ENCODE measurements at places on chromosomes 3 and 15.

DNA sequence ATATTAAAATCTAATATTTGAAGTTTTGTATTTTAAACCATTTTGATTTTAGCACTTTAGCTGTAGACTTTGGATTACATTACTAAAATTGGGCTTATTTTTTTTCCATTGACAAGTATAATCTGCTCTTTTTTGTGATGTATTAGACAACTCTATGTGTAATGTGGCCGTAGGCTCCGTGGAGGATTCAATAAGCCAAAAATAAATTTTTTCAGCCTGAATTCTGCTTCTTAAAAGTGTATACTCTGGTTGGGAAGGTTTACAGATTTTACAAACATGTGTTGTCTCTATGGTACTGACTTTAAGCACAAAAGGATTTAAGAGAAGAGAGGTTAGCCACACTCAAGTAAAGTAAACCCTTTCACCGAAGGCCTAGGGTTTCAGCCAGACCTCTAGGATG is 110.8 kb downstream of the PLCL2 start:
- DNase-seq: no peak

DNA sequence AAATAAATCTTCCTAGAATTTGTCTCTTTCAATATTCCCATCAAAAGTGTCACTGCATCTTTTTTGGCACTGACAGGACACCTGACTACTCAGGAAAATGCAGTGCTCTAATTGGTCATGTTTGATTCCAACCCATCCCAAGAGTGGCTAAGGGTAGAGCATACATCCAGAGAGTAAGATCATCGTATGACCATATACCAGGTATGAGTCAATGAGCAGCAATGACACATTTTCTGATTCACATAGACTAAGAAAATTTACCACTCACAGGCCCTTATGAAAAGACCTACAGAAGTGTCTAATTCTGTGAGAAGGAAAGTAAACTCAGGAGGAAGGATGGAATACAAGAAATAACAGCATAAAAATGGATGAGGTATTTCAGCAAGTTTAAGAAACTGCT is 434.2 kb downstream of the ZIC1 start:
- no peak for DNase-seq

GRCh38 chr3:189286188-189286587 is 114.4 kb downstream of the TPRG1 start:
- DNase-seq: peak; percentile 55

GRCh38 chr3:50323614-50324199 is 1.2 kb upstream of the HYAL2 start:
- DNase-seq: no peak

- DNase-seq: no peak
These were observed 5.1 kb downstream of the ATP13A3 start for GRCh38 chr3:194481525-194482195.

DNA sequence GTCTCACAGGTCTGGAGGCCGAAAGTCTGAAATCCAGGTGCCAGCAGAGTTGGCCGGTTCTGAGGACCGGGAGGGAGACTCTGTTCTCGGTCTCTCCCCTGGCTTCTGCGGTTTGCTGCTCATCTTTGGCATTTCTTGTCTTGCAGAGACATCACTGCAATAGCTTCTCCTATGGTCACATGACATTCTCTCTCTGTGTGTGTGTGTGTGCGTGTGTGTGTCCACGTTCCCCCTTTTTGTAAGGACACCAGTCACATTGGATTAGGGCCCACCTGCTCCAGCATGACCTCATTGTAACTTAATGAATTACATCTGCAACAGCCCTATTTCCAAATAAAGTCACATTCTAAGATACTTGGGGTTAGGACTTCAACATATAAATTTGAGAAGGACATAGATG is 12.4 kb upstream of the ATP10A start:
- no peak for DNase-seq

DNA sequence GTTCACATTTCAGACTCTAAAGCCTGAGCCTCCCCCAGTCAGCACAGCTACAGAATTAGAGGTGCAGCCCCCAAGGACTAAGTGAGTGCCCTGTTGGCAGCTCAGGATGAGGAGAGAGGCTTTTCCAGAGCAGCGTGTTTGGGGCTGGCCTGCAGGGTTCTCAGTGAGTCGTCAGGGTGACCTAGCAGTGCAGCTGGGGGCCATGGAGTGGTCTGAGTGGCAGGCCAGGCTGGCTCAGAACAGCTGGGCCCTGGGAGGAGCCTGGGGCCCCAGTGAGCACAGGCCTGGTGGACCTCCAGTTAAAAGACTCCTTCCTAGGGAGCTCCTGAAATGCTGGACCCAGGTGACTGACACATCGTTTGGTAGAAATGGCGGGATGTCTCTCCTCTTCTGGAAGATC is 108.3 kb downstream of the SLC49A4 start:
- no peak for DNase-seq

DNA sequence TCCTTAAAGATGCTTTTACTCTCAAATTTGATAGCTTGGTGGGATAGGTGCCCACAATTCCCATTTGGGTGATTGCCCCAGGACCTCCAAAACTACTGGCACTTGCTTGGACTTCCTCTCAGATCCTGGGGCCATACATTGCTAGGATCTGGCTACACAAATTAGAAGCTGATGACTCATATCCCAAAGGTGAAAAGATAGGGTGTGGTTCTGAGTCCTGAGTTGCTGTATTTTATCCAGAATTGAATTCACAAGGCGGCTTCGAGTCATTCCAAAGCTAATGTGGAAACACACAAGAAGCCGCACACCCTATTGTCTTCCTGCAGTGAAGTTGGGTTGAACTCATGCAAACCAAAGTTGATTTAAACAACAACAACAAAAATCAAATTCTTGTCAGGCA is 53.4 kb downstream of the DUT start:
- DNase-seq: no peak

GRCh38 chr3:24046214-24046613 is 101.1 kb downstream of the NR1D2 start:
- DNase-seq: no peak

DNA sequence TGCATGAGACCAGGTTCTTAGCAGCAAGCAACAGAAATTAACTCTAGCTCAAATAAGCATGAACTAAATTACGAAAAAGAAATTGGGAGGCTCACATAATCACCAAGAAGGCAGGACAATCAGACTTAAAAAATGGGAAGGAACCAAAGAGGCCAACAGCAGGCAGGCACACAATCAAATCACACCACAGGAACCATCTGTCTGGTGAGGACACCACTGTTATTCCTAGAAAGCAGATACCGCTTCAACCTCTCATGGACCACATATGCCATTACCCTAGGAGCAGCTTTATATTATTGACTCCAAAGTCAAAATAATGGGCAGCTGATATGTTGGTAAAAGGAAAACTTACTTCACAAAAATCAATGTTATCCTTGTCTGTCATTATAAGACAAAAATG is 51.6 kb downstream of the SUCLG2 start:
- DNase-seq: no peak

GRCh38 chr15:40092256-40092978 is 16.3 kb downstream of the BMF start:
- DNase-seq: no peak

- DNase-seq: no peak
These were observed 109.5 kb downstream of the AKAP13 start for GRCh38 chr15:85489773-85490493.

DNA sequence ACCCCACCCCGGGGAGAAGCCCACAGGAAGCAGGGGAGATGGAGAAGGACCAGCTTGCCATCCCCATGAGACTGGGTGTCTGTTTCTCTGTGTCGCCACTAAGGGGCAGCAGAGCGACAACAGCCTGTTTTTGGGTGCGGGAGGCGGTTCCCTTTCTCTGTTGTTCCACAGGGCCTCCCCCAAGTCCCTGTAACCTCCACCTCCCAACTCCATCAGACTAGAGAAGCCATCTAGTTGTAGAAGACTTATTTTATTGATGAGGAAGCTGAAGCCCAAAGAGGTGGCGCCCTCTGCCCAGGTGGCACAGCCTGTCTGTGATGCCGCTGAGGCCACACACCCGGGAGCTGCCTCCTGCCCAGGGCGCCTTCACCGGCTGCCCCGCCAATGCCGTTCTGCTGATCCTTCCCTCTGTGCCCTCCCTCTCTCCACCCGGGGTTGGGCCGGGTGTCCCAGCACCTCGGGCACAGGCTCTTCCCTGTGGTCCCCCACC is 3.9 kb upstream of the CCDC9B start:
- DNase-seq: peak; percentile 71

GRCh38 chr3:192038726-192039125 is 577.8 kb downstream of the PYDC2 start:
- peak; percentile 17 for DNase-seq

DNA sequence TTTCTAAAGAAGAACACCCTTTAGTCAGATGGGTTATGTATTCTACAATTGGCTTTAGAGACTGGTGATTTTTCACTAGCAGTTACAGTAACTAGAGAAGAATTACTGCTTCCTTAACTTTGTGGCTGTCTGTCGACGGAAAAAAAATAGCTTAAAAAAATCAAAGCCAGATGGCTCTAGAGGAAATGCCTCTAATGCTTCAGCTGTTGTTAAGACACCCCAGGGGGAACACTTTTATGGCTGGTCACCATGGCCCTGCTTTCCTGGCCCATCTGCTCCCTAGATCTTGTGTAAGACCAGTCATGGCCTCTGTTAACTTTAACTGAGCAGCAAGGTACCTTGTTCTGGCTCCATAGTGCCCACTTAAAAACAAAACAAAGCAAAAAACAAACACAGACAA is 198.6 kb upstream of the PLSCR5 start:
- no peak for DNase-seq

- DNase-seq: no peak
These were observed 11.5 kb downstream of the CCDC80 start for GRCh38 chr3:112629425-112629824.

DNA sequence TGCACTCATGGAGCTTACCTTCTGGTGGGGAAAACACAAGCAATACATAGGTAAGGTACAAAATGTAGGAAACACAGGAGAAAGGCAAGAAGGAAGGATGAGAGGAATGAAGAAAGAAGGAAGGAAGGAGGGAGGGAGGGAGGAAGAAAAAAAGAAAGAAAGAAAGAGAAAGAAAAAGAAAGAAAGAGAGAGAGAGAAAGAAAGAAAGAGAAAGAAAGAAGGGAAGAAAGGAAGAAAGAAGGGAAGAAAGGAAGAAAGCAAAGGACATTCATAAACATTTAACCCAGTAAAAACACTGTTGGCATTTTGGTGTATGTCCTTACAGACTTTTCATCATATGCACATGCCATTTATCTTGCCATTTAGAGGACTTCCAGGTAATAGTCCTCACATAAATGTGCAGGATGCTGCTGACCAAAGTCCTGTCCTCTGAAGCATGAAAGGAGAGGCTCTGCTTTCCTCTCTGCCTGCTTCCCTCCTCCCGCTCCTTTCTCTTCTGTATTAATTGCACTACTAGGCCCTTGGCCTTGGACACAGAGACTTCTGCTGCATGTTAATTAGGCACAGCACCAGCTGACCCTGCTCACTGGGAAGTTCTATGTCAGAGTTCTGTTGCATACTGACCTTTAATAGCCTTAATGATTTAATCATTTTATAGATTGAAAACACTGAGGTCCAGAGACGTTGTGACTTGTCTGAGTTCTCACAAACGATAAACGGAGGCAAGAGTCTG is 29.7 kb upstream of the NDUFB4 start:
- no peak for DNase-seq

- DNase-seq: no peak
These were observed 54.7 kb upstream of the SLCO2A1 start for GRCh38 chr3:134084242-134084950.

DNA sequence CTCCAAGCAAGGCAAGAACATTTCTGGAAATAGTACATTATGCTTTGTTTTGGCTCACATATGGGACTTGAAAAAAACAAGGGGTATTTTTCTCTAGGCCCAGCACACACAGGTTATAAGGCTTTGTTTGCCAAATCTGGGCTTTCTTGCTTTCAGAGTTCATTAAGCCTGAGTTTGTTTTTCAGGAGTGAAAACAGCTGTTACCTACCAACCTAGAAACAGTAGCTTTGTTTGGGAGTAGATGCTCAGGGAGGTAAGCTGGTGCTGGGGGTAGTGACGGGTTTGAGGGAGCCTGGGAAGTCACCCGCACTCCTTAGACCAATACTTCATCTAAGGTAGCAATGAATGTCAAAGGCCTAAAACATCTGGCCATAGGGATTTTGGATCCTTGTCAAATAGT is 241.2 kb downstream of the KBTBD8 start:
- DNase-seq: no peak

GRCh38 chr15:36805278-36805677 is 225.9 kb downstream of the CDIN1 start:
- DNase-seq: no peak

GRCh38 chr15:79399606-79400005 is 32.5 kb upstream of the MINAR1 start:
- DNase-seq: no peak

DNA sequence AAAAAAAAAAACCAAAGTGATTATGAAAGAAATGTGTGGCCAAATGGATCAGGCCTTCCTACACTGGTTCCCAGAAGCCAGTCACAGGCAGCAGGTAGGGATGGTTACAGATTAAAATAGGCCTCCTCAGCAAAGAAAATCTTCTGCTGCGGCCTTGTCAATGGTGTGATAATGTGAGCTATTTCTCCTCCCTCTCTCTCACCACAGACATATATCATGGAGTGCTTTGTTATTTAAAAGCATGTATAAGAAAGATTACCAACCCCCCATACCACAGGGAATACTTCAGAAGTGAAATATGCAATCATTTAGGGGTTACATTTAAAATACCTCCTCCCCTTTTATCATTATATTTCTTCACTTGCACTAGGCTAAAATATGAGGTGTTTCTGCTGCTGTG is 32.2 kb upstream of the LRTM1 start:
- DNase-seq: no peak

- no peak for DNase-seq
These were observed 352.3 kb downstream of the PTPRG start for GRCh38 chr3:61913701-61914100.

DNA sequence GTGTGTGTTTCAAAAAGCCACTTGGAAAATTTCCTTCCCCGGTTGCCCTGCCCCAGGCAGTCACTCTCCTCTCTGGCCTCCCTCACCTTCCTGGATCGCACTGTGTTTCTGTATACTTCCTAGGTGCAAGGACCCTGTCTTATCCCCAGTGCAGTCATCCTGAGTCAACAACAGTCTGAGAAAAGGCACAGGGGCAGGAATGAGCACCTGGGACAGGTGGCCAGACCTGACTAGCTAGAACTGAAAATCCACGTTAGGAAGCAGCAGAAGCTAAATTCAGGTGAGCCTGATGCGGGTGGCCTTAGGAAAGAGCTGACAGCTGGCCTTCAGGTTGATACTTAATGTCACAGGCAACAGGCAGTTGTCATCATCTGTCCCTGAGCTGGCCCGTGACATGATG is 62.9 kb upstream of the VGLL4 start:
- DNase-seq: no peak
